ENCODE measurements at places on chromosomes 13 and 19.

- DNase-seq = peak; percentile 56
These were observed 65.8 kb downstream of the KATNAL1 start for GRCh38 chr13:30241532-30241931.

DNA sequence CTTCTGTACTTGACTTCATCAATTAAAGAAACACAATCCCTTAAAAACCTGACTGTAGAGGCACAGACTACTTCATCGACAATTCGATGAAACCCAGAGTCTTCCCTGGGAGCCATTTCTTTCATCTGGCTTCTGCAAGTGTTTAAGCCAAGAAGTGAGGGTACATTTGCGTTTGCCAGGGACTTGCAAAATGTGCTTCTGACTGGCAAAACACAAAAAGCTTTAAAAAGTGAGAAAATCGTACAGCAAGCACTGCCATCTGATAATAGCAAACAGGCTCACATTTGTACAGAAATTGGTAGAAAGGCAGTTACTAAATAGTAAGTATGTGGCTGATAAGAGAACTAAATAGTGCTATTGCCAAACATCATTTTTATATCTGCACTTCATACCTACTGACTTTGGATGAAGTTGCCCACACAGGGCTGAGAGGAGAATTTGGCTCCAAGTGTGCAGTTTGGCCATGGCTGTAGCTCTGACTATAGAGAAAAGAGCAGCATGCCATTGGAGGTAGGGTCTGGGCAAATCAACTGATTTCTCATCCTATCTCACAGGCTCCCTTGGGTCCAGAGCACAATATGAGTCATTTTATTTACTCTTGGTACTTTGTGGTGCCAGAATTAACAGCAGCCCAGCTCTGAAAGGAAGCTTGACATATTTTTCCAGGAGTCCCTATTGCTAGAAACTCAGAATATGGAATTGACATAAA lies 358.1 kb downstream of the OXGR1 start:
- DNase-seq = no peak

- no peak for DNase-seq
These were observed 15.0 kb downstream of the CLEC4M start for GRCh38 chr19:7778081-7778480.

GRCh38 chr19:33785795-33786194 lies 10.9 kb upstream of the KCTD15 start:
- no peak for DNase-seq

DNA sequence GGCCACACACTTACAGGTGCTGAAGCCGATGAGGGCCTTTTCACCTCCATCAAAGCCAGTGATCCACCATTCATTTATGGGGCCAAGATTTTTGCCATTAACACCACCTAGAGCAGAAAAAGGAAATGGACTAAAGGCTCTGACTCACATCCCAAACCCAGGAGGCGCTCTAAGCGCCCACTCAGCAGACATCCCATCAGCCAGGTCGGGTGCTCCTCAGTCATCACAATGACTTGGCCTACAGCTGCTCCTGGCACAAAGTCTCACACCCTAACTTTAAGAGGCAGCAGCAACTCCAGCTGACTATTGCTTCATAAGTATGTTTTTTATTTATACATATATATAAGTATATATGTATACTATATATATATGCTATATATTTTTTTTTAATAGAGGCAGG lies 36.1 kb upstream of the EIF3G start:
- no peak for DNase-seq

DNA sequence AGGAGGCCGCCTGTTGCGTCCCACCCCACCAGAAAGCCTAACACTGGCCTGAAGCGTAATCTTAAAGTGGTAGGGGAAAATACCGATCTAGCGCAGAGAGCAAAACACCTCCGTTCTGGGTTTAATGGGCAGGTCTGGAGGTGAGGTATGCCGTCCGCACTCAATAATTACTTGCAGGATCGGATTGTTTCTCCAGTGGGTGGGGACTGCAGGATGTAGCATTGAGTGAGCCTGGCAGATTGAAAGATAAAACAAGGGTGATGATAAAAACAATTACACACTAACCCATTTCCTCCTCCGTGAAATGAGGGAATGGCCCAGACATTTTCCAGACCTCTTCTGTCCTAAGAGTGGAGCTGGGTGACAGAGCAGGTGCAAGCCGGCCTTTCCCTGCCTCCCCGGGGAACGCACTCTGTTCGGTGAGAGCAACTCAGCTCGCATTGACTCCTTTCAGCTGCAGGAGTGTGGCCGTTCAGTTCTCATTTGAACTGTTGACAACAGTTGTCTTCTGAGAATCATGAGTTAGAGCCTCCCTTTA lies 110.2 kb upstream of the DOCK9 start:
- DNase-seq = no peak

- DNase-seq = no peak
These were observed 4.3 kb upstream of the TMEM255B start for GRCh38 chr13:113754691-113755090.

DNA sequence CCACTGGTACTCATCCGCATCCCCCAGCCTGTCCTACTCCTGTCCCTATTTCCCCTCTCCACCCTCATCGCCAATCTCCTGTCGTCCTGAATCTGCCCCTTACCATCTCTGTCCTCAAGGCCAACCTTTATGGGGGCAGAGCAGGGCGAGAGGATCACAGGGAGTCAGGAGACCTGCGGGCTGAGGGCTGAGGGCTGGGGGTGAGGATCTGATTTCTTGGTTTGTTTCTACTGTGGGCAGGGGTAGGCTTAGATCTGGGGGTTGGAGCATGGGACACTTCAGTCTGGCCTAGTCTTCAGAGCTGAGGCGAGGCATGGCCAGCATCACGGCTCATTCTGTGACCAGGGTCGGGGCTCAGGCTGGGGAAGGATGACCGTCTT lies 16.5 kb upstream of the ERCC1 start:
- no peak for DNase-seq

DNA sequence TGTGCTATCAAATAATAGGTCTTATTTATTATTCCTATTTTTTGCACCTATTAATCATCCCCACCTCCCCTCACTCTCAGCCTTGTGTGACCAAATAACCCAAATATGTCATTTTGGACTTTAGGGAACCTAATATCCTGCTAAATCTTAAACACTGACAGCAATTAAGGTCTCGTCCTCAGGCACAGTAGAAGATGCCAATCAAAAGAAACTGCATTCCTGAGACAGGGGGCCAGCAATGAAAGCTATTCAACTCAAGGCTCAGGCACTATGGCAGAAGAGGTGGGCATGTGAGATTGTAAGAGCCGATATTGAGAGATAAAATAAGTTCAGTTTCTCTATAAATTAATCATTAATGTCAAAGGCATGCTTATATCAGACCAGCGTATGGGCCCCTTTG lies 1437.7 kb upstream of the PCDH9 start:
- DNase-seq = no peak

DNA sequence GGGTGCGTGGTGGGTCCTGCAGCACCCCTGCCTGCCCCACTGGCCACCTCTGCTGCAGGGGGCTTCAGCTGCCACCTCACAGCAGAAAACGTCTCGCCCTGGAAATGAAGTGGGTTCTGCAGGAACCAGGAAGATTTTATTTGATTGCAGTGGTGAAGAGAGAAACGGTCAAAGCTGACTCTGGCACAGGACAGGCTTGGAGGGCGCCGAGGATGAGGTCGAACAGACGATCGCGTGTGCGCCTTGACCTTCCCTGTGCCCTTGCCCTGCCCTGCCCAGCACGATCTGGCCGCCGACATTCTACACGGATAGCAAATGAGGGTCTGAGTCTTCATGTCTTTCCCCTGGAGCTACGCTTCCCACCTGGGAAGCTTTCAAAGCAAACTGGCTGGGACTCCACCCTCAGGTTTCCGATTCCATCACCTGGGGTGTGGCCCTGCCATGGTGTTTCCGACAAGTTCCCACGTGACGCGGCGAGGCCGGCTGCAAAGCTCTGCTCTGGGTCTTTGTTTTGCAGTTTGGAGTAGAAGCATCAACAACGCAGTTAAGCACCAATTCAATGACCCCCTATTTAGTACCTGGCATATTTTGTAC lies 50.3 kb upstream of the TUBGCP3 start:
- no peak for DNase-seq

Measured in GM12878 (cell line).